ENCODE measurements at places on chromosomes 12 and 14.
A peak's percentile ranks its signal among the peaks of the same experiment; 100 is the strongest.

GRCh38 chr12:57767876-57768275 is 998 bp upstream of the CYP27B1 start:
- no peak for DNase-seq

DNA sequence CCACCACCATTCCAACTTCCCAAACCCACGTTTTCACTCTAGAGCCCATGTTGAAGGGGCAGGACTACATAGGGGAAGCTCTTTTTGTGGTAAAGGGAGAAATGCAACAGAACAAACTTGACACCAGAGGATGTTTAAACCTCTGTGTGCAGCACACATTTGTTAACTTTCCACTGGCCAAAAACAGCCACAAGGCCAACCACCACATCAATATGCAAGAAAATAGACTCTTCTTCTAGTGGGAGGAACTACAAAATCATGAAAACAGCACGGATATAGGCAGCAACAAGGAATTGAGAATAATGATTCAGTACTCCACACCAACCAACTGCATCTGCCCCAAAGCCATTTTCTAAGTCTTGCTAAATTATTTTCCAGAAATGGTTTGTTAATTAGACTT is 66.3 kb upstream of the CEP83 start:
- DNase-seq = no peak

DNA sequence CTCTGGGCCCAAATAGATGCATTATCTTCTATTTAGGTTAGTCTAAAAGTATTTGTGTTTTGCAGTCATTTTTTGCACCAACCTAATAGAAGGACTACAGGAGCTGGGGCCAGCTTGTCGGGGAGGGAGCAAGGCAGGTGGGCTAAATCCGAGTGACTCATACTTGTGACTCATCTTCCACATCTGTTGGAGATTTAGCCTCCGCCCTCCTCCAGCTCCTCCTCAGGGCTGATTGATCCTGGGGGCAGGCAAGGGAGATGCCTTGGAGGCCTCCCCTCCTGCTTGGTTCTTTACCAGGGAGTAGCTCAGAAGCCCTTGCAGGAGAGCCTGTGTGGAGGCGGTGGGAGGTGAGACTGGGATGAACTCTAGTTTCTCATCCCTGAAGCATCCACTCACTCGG is 27.9 kb downstream of the RHOF start:
- DNase-seq = peak; percentile 81

DNA sequence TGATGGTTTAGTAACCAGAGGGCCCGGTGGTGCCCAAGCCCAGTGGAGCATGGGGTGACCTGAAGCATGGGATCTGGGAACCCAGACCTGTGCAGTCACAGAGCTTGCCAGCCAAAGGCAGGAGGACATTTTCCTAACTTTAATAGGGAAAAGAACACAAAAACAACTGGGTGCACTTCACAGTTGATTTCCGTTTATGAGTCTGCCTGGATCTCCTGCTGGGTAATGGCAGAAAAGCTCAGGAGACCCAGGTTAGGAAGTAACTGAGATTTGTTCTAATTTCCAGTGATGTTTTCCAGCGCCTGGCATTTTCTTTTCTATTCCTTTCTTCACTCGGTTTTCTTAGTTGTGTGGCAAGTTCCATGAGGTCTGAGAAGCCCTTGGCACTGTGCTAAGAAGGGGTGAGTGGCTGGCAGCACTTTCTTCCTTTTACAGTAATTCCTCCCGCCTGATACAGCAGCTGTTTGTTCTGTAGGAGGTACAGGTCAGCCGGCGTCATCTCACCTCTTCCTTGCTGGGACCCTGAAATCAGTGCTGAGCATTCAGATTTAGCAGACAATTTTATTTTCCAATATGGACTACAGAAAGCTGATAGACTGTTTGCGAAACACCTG is 5.1 kb downstream of the CACNA1C start:
- peak; percentile 84 for DNase-seq

DNA sequence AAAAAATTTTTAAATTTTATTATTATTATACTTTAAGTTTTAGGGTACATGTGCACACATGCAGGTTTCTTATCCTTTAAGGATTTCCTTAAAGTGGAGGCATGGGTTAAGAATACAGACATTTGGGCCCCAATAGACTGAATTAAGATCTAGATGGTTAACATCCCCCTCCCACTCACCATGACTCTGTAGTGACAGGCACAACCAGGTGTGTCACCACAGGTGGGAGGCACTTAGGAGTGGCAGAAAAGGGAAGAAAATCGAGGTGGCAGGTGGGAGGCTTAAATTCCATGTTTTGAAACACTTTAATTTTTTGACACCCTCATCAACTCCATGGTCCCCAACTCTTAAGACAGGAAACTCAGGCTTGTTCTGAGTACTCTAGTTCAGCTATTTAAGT is 37.6 kb upstream of the GRIP1 start:
- DNase-seq = peak; percentile 67

DNA sequence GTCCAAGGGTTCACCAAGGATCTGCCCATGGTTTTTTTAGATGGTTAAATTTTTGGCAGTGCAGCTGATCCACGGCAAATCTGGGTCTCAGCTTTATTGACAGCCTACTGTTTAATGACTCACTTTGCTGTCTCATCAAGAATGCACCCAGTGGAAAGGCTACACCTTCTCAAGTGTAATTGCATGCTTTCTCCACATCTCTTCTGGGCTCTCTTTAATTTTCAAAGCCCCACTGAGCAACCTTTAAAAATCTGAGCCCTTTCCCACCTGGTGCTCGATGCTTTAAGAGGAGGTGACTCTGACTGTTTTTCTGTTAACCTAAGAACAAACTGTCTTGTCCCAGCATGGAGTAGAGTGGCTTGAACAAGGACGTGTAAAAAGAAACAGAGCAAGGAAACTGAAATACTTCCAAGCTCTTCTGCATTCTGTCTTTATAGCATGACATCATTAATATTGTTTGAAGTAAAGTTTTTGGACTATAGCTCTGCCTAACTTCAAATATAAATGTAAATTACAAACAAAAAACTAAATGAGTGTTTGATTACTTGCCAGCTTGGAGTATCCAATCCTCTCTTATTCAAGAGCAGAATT is 214.2 kb upstream of the KRR1 start:
- DNase-seq = peak; percentile 95

GRCh38 chr12:25769082-25769945 is 189.2 kb upstream of the RASSF8 start:
- DNase-seq = no peak

GRCh38 chr12:59075141-59075540 is 154.8 kb upstream of the LRIG3 start:
- DNase-seq = peak; percentile 23

DNA sequence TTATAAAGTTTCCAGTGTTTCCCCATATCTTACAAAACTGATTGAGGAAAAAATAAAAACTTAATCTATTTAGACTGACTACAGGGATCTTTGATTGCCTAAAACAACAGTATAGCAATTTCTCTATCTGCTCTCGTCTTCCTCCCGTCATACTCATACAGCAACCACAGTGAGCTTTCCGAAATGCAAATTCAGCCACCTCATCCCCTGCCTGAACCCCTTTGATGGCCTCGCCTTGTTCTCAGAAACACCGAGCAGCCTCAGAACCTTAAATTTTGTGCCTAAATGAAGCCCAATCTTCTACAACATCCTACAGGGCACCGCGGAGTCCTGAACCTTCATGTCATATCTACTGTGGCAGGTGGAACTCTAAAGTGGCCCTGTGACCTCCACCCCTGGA is 223.7 kb upstream of the TMEM132C start:
- DNase-seq = no peak

- DNase-seq = no peak
Measured at GRCh38 chr12:13197526-13198143, 1.1 kb downstream of the EMP1 start.

- no peak for DNase-seq
Measured at GRCh38 chr12:62998454-62998853, 63.5 kb upstream of the PPM1H start.

DNA sequence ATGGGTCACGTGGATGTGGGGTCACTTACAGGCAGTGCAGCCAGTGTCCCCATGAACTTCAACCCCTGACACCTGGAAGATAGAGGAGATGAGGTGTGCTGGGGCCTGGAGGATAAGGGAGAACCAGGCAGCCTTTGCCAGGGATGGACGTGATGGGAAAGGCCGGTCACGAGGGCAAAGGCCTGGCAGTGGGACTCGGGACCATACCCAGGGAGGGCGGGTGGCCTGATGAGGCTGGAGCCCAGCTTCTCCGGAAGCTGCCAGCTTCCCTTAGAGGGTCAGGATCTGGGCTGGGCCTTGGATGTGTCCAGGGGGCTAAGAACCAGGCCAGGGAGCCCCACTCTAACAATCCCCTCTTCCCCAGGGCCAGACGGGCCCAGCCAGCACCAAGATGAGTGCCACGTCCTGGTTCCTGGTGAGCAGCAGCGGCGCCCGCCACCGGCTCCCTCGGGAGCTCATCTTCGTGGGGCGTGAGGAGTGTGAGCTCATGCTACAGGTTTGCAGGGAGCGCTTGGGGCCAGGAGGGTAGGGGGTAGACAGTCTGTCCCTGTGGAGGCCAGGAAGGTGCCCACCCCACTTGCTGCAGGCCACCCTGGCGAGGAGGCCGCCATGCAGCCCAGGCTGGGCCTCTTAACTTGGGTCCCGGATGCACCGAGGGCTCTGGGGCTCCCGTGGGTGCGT is 3.1 kb downstream of the CEP170B start:
- no peak for DNase-seq

DNA sequence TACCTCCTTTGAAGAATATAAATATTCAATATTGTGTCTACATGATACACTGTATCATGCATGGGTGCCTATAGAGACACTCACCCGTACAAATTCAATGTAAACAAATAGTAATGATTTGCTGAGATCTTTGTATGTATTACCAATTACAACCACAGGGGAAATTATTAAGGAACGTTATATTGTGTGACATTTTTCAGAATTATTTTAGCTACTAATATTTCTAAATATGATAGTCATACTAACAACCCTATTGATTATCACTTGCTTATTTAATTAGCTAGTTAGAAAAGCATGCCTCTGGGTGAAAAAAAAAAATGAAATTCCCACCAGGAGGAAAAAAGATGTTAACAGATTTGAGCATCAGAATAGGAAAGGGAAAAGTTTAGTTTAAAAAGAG is 2.1 kb downstream of the SOX5 start:
- peak; percentile 22 for DNase-seq

DNA sequence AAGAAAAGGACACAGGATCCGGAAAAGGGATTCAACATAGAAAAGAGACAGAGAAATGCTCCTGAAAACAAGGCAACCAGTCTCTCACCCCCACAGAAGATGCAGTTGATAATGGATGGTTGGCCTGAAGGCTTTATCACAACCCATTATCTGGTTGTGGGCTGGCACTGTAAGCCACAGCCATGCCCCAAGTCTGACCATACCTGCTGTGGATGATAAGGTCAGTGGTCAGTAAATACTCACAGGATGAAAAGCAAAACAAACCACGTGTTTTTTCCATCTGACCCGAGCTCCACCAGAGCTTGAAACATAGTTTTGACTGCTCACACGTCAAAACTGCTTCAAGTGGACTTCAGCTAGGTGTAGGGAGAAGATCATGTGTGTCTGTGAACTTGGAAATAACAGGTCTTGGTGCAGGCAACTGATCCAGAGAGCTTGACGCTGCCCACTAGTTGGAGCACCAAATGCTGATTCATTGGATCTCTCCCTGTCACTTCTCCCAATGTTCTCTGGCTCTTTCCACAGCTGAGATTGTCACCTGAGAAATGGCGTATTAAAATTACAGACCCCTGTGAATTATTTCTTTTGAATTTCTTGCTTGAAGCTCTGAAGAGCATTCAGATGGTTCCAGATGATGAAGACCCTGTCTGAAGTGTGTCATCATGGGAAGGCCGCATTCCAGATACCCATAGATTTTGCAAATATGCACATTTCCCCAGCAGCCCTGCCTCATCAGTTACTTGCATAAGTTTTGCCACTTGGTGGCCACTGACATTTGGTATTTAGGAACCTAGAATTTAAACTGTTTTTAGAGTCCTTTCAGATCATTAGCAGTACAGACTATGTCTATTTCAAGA is 8.5 kb downstream of the TMEM233 start:
- DNase-seq = no peak

DNA sequence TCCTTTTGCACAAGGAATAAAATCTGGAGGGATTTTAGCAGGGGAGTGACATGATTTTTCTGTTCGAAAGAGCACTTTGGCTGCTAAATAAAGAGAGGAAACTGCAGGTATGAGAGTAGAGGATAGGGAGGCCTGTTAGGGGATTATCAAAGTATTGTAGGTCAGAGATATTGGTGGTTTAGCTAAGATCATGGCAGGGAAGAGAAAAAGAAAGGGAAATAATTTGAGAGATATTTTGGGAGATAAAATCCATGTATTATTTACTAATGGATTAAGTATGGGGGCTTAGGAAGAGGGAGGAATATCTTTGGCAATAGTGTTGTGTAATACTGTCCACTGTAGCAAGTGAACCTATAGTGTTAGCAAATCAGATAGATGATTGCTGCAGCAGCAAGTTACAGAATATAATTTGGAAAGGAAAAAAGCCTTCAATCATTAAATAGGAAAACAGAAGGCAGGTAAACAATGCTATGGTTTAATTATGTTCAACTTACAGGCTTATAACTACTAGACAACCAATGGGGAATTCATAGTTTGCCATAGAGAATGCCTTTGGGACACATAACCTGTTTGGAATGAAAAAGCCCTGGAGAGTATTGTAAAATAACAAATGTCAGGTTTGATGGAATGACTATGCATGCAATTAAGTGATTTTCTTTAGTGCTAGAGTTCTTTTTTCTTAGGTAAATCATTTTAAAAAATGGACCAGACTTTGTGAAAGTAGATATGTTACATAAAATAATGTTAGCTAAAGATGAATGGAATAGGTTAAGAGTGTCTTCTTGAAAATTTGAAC is 50.5 kb downstream of the ADIPOR2 start:
- DNase-seq = peak; percentile 16

DNA sequence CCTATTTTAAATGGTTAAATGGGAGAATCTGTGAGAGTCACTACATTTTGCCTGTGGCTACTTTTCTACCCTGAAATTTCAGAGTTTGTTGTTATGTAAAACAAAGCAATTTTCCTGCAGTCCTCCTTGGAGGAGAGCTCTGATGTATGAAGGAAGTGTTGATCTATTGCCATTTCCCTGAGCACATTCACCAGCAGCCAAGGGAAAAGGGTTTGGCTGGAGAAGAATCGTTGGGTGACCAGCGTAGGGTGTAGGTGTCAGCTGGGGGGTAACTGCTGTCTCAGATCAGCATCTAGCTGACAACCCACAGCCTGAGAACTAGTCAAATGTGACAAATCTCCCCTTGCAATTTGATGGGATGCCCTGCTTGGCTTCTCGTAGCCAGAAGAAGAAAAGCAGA is 230.5 kb downstream of the PDZRN4 start:
- peak; percentile 36 for DNase-seq

DNA sequence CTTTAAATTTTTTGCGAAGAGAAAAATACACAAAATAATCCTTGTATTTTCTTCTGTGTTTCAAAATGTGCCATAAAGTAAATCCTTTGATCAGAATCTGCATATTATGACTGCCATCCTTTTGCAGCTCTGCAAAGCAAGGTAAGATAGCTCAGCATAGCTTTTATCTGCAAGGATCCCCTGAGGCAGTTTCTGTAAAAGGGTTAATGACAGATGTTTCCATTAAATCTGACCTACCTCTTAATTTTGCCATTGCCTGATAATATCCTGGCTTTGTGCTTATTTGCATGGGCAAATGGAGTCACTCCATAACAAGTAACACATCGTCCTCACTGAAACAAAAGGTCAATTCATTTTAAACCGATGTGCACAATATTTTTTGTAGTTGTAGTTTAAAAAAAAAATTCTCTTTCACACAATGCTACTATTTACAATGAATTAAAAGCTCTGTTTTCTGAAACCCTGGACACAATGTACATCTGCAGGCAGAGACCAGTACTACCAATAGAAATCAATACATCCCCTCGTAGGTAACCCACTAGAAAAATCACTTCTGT is 108.5 kb upstream of the SOX5 start:
- peak; percentile 93 for DNase-seq

Measured in NCI-H69 (cell line).